Stimulated activated CD8-positive, alpha-beta memory T cell treated with anti-CD3 and anti-CD28 coated beads, Interleukin-4, amount 100 ng/mL, for 1 hour (primary cell): ENCODE measurements at places on chromosomes 2 and 18.

GRCh38 chr18:70200286-70200685 is 5.2 kb downstream of the RTTN start:
- no peak for DNase-seq

- no peak for DNase-seq
These were observed 40.3 kb downstream of the CYB5A start for GRCh38 chr18:74251297-74252038.

- DNase-seq: no peak
These were observed 2.2 kb downstream of the DNER start for GRCh38 chr2:229712136-229712535.

DNA sequence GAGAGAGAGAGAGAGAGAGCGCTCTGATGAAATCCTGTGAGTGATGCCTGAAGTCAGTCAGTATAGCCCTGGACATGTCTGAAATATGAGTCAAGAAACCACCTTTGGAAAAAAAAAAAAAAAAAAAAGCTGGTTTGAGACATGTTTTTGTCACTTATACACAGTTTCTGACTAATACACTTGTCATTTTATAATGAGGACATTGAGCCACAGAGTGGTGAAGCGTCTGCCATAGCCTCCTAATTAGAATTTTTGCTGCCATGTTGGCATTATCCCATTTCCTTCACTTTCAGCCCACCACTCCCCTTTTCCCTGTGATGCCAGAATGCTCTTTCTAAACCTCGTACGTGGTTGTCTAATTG is 15.7 kb upstream of the MYO3B start:
- DNase-seq: no peak

DNA sequence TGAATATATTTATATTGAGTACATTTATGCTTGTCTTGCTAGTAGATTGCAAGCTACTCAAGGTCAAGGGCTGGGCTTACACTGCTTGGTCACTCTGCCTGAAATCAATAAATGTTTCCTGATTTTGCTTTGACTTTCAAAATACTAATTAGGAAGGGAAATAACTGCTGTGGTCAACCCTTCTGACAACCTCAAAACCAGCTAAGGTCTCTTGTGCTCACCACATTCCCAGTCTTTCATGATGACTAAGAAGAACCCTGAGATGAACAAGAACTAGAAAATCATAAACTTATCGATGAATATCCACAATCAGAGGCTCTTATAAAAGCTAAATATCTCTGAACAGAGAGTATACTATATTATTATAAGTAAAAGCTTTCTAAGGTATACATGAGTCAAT is 33.3 kb downstream of the ABCB11 start:
- no peak for DNase-seq
